ENCODE measurements at places on chromosomes 11 and 22.

DNA sequence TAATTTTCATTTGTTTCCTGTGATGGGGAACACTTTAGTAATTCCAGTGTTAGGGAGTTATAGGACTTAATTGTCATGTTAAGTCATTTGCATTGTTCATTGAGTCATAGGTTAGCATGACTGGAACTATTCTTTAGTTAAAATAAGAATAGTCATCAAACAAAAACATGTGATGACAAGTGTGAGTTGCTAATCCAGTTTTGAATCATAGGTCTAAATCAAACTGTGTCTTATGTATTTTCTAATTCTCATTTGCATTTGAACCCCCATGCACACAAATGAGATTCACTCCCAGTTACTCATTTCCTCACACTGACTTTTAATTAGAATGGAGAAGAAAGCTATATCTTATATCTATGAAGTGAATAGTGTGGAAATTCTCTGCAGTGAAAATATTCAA lies 405.6 kb downstream of the LRRC4C start:
- no peak for DNase-seq

- no peak for DNase-seq
Observed at GRCh38 chr11:32305460-32305859, 129.9 kb downstream of the WT1 start.

- DNase-seq, result no peak
Observed at GRCh38 chr11:28017816-28018215, 90.1 kb downstream of the KIF18A start.

GRCh38 chr11:132670921-132671675 lies 861.2 kb downstream of the OPCML start:
- DNase-seq, result no peak

- no peak for DNase-seq
Observed at GRCh38 chr11:18277565-18278271, 11.7 kb downstream of the SAA1 start.

GRCh38 chr11:776263-776560 lies 1.1 kb downstream of the GATD1 start:
- DNase-seq, result no peak

- no peak for DNase-seq
Observed at GRCh38 chr11:133075351-133075750, 456.9 kb downstream of the OPCML start.

- DNase-seq, result no peak
Observed at GRCh38 chr11:108221371-108221770, 1.1 kb downstream of the NPAT start.

DNA sequence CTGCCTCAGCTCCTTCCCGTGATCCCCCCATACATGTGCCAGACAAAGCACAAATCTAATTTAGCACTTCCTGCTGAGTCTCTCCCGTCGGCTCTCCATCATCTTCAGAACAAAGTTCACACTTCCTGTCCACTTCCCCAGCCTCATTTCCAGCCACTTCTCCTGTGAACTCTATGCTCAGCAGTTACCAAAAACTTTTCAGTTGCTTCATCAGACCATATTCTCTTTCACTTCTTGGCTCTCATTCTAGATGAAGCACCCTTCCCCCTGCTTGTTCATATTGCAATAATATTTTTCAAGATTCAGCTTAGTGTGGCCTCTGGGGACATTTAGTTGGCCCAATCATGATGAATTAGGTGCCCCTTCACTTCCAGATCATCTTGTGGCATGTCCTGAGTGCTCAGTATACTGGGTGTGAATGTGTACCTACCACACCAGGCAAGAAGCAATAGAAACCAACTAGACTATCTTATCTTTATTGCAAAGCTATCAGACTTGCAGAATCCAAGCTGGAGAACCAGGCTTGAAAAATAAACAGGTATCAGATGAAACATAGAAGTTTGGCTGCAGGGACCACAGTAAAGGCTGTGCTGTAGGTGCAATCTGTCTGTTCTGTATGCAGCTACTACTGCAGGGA lies 115.8 kb downstream of the NXPE2 start:
- DNase-seq, result no peak

- DNase-seq, result no peak
Observed at GRCh38 chr11:111308140-111308539, 9.8 kb downstream of the POU2AF3 start.

DNA sequence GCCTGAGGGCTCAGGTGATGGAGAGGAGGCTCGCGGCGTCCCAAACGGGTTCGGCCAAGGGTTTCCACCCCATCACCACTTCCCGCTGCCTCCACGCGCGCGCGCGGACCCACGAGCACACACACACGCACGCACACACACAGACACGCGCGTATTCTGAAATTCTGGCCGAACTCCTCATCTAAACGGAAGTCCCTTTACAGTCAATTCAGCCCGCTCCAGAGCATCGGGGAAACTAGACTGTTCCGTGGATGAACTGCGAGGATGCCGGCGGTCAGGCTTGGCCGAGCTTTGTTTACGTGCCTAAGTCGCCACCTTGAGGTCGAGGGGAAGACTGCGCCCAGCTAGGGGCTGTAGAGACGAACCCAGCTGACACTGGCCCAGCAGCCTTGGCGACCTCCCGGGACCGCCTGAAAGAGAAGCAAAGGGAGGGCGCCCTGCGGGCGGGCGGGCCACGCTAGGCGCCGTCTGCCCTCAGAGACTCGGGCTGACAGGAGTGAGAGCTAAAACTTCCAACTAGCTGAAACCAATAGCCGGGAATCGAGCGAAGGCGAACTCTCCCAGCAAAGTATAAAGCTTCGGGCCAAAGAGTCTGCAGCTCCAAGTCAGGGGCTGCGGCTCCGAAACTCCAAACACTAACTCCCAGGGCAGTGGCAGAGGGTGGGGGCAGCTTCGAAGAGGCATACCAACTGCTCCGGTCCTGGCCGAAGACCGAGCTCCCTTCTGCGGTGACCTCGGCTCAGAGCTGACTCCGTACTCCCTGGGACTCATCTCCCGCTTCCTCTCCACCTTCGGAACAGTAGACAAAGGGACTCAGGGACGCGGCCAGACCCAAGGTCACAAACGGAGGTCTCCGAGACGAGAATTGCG lies 124.7 kb upstream of the C11orf58 start:
- peak; percentile 46 for DNase-seq

GRCh38 chr11:10349806-10350205 lies 44.9 kb downstream of the ADM start:
- no peak for DNase-seq

DNA sequence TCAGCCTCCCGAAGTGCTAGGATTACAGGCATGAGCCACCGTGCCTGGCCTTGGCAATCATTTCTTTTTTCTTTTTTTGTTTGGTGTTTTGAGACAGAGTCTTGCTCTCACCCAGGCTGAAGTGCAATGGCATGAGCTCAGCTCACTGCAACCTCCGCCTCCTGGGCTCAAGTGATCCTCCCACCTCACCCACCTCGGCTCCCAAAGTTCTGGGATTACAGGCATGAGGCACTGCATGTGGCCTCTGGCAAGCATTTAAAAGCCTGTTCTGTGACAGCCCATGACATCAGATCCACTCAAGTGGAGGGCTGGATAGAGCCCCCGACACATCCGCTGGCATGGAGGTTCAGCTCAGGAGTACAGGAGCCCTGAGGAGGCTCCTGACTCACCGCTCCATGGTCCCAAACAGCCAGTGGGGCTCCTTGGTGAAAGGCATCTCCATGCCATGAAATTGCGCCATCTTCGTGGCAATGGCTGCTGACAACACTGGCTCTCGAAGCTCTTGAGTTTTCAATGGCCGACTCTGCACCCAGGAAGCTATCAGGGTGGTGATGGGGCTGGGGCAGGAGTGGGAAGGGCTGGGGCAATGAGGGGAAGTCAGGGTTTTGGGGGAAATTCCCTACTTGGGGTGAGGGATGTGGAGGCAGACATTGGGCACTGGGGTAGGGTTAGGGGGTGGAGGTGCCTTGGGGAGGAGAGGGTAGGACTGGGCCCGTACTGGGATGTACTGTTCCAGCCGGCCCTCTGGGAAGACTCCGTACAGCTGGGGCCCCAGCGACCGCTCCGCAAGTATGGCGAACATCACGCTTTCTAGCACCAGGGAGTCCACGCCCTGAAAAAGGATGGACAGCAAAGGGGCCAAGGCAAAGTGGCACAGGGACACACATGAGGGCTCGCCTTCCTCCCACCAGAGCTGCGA lies 1.4 kb downstream of the CHKB start:
- DNase-seq, result no peak

- no peak for DNase-seq
Observed at GRCh38 chr22:31436132-31436531, 36.7 kb downstream of the DRG1 start.

DNA sequence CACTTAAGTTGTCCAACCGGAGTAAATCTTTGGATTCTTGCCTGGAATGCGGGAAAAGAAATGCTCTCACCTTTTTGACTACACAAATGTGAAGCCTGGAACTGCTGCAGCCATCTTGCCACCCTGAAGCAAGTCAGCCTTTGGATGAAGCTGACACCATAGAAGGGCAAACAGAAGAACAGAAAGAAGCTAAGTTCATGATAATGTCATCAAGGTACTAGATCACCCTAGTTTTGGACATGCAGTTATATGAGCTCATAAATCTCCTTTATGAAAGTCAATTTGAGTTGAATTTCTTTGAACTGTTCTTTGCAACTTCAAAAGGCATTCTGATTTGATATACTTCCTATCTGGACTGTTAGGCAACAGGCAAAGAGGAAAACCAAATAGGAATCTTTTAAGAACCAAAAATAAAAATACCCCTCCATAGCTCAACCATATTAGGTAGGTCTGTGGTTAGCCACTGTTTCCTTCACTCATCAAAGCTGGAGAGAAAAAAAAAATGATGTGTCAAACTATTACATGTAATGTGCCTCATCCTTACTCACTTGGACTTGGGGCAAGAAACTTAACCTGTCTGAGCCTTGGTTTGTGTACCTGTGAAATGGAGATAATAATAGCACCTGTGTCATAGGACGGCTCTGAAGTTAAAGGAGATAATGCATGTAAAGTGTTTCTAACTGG lies 91.9 kb downstream of the WT1 start:
- no peak for DNase-seq

DNA sequence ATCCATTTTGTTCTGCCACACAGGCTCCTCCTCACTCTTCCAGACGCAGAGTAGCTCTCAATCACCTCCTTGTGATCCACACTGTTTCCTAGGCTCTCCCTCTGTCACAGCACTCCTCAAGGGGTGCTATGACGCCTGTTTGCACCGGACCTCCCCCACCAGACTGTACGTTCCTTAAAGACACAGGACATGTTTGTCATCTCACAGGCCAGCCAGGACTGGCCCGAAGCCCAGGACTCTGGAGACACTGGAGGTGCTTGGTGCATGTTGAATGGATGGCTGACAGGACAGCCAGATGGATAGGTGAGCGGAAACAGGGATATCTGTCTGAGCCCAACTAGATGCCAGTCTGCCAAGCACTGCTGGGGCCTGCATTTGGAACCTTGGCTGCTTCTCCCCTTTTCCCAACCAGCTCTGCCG lies 13.6 kb downstream of the PLA2G6 start:
- no peak for DNase-seq

DNA sequence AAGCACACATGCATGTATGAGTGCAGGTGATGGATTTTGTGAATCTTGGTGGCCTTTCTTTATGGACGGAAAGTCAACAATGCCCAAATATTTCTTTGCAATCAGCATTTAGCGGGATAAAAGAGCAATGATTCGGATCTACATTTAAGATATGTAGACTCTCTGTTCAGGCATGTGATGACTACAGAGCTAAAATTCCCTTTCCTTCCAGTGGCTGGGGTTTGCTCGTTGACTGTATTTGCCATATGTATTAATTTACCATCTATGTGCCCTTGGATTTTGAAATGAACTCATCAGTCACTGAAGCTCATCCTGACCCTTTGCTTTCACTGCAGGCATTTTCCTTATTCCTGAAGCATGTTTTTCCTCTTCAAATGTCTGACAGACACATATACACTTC lies 13.6 kb downstream of the BLID start:
- DNase-seq, result no peak

GRCh38 chr22:45218976-45219375 lies 21.7 kb downstream of the KIAA0930 start:
- DNase-seq, result no peak

DNA sequence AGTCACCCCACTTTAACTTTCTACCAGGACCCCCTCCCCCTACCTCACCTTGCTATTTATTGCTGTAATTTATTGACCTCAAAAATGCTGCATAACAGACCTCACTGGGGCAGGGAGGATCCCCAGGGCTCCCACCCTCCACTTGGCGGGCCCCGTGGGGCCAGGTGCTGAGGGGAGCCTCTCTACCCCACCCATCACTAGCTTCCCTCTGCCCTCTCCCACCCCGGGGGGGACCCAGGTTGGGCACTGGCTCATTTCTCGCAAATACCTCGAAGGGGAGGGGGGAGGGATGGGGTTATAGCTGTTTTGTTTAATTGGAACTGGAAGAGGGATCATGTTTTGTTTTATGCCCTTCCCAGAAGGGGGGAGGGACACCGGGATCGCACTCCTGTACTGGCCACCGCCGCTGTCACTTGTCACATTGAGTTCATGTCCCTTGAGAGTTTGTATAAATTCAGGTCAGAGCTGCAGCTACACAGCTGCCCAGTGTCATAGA lies 16.3 kb upstream of the TMEM191C start:
- no peak for DNase-seq

GRCh38 chr22:29388759-29389090 lies 355 bp upstream of the AP1B1 start:
- DNase-seq, result no peak

GRCh38 chr22:47596176-47596690 lies 833.8 kb downstream of the TBC1D22A start:
- no peak for DNase-seq

DNA sequence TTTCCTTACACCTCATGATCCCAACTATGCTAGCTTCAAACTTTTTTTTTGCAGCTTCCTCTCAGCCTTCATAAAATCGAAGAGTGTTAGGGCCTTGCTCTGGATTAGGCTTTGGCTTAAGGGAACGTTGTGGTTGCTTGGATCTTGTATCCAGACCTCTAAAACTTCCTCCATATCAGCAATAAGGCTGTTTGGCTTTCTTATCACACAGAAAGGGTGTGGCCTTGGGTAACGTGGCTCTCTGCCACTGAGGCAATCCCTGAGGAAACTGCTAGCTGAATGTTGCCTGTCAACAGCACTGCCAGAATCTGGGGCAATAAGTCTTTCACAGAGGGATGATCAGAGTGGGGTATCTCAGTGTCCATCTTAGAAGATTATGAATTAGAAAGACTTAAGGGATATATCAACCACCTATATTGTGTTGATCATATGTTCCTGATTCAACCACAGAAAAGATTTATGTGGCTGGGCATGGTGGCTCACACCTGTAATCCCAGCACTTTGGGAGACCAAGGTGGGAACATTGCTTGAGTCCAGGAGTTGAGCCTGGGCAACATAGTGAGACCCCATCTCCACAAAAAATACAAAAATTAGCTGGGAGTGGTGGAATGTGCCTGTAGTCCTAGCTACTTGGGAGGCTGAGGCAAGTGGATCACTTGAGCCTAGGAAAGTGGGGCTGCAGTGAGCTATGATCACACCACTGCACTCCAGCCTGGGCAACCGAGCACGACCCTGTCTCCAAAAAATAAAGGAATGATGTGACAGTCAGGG lies 12.5 kb upstream of the CUL5 start:
- no peak for DNase-seq
